ENCODE measurements at places on chromosomes 7 and 10.

DNA sequence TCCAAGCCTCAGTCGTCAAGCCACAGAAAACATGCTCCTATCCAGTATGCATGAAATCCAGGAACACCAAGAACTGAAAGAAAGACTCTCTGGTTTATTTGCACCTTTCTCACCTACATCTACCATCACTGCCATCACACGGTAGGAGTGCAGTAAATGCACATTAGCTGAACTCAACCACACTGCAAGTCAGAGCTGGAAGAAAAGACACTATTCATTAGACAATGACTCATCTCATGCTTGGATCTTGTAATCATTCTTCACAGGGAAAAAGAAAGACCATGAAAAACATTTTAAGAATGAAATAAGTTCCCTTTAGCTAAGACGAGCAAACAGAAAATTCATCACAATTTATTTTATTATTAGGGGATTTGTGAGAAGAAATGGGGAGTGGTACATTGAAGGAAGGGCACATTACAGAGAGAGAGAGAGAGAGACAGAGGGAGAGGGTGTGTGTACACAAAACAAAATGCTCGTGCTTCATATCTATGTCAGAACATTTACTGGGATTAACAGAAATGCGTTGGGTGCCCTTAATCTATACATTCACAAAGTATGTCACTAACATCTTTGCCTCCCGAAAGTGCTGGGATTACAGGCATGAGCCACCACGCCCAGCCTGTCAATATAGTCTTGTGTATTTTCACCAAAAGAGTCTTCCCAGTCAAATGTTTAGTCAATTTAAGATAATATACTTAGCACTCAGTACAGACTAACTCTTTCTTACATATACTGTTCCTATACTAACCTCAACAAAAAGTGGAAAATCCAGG, 324.9 kb downstream of the PARD3 start:
- peak; percentile 74 for DNase-seq

DNA sequence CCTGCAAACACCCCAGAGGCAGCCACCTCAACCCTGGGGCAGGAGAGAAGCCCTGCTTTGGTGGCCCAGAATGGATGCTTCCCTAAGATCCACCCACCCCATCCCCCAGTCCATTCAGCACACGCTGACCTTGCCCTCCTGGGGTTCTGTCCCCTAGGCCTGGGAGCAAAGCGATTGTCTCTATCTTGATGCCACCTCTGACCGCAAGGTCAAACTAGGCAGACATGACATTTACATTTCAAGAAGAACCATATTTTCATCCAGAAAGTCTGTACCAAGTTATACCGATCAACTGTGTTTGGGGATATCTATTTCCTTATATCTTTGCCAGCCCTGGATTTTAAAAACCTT, 23.0 kb downstream of the MAT1A start:
- no peak for DNase-seq

- peak; percentile 5 for DNase-seq
Observed at GRCh38 chr7:38629651-38630510, 1.3 kb downstream of the AMPH start.

DNA sequence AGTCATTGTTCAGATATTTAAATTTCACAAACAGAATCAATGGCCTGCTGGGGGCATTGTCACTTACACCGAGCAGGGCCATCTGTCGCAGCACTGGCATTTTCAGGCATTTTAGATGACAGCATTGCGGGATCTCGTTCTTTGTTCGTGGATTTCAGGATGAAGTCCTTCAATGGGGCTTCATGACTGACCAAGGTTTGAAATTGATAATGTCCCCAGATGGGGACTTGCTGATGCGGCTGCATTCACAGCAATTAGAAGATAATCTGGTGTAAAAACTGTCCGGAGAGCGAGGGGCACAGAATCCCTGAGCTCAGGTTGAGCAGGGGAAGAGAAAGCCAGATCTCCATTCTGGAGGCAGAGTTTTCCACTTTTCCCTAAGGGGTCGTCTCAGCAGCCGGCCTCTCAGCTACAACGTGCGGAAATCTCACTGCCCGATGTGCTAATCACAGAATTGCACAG, 1.9 kb upstream of the C7orf33 start:
- no peak for DNase-seq

GRCh38 chr7:78260826-78261225, 462.3 kb downstream of the PHTF2 start:
- no peak for DNase-seq

DNA sequence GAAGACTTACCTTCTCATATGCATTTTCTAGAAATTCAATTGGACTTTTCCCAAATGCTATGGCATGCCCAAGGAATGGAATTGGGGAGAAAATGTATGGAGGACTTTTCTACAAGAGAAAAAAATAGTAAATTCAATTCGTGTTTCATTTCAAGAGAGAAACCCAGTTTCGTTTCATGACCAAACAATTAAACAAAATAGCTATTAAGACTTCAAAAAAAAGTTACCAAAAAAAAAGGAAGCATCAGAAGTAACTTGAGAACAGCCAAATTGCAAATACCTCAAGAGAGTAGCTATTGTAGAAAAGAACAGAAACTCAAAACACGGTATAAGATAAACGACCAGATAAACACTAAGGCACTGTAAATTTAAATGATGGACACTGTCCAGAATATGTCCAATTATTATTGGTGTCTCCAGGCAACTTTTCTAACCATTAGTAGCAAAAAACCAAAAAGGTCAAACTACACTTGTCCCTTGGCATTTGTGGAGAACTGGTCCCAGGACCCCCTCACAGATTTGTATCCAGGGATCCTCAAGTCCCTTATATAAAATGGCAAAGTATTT, 2.4 kb downstream of the CYP51A1 start:
- DNase-seq: no peak

DNA sequence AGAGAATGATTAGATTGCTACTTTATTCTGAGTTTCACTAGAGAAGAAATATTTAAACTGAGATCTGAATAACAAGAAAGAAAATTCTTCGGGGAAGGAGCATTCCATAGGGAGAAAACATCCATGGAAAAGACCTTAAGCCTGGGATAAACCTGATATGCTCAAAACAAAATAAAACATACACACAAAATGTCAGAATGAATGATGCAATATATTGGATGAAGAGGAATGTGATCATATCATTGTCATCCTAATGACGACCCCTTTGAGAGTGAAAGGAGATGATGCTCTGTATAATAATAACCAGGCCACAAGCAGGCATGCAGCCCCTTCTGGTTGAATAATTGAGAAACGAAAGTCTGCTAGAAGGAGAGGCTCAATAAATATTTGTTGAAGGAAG, 882.4 kb downstream of the NRG3 start:
- no peak for DNase-seq

DNA sequence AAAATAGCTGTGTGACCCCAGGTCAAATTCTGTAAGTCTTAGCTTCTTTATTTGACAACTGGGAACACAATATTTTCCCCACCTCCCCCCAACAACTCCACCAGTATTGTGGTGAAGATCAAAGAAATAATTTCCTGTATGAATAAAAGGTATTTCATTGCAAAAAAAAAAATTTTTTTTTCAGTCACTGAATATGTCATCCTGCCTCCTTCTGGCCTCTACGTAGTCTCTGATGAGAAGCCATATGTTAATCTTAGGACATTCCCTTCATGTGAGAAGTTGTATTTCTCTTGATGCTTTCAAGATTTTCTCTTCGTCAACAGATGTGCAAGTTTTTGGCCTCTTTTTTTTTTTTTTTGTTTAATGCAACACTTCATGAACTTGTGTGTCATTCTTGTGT, 33.0 kb downstream of the ZNF33A start:
- no peak for DNase-seq

GRCh38 chr10:103692436-103692951, 162.9 kb downstream of the SH3PXD2A start:
- DNase-seq: no peak

DNA sequence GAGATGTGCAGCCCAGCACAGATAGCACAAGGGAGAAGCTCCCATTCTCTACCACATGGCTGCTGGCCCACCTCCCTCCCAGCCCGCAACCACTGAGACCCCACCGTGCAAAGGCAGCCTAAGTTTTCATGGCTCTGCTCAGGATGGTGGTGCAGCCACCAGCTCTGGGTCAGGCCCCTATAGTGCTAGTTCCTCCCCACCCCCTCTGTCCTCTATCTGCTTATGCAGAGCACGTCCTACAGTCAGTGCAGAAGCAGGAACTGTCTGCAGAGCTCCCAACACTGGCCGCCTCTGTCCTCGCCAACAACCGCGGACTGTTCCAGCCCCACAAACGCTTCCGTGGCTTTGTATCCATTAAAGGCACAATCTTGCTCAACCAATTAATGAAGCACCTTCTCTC, 278.9 kb downstream of the GRID1 start:
- DNase-seq: no peak

GRCh38 chr10:22433875-22434274, 88.6 kb downstream of the SPAG6 start:
- DNase-seq: peak; percentile 89

- peak; percentile 39 for DNase-seq
Observed at GRCh38 chr7:51430480-51431086, 114.0 kb upstream of the COBL start.

GRCh38 chr10:48460182-48460581, 144.7 kb downstream of the ARHGAP22 start:
- no peak for DNase-seq

DNA sequence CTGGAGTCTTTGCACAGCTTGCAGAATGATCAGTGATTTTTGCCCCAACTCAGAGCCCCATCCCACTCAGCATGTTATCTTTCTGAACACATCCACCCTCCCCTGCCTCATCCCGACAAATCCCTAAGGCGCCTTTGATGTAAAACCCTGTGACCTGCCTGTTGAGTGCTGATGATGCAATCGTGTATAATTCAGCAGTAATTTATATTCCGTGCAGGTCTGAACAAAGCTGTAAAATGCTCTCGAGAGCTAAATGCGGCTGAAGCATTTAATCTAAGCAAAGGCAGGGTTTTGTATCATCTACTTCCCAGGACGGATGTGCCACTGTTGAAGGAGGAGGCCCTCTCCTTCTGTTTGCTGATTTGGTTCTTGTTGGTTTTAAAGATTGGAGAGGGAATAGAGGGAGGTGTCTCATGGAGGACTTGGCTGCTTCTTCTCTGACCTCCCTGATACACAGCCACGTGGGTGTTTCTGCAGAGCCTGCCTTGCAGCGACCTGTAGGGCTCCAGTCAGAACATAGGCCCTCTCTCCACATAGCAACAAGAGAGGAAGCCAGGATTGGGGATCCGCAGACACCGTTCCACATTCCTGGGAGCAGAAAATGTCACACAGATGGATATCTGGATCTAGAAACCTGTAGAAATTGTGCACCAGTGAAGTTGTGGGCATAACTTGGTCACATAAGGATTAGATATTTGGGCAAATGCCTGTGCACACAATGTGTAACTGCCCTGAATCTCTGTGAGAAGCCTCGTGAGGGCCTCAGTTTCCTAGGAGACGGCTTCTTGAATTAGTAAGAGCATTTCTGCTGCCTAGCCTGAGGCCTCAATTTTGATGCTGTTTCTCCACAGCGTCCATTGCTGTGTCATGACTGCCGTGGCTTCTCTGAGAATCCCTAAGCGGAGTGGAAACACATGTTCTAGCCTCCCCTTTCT, 90.2 kb upstream of the AGK start:
- DNase-seq: peak; percentile 12

GRCh38 chr7:122402235-122402634, 97.7 kb upstream of the FEZF1 start:
- DNase-seq: peak; percentile 11

- DNase-seq: peak; percentile 59
Observed at GRCh38 chr10:89981891-89982290, 280.5 kb downstream of the KIF20B start.

GRCh38 chr7:88910516-88910915, 115.0 kb upstream of the TEX47 start:
- DNase-seq: no peak

GRCh38 chr7:28078036-28078901, 102.3 kb downstream of the JAZF1 start:
- peak; percentile 51 for DNase-seq

DNA sequence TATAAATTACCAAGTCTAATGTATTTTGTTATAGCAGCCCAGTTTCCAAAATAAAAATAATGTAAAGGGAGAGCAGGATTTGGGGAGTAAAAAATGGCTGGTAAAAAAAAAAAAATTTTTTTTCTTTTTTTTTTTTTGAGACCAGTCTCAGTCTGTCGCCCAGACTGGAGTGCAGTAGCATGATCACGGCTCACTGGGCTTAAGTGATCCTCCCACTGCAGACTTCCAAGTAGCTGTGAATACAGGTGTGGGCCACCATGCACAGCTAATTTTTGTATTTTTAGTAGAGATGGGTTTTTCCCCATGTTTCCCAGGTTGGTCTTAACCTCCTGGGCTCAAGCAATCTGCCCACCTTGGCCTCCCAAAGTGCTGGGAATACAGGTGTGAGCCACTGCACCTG, 4.8 kb upstream of the LSM8 start:
- no peak for DNase-seq

DNA sequence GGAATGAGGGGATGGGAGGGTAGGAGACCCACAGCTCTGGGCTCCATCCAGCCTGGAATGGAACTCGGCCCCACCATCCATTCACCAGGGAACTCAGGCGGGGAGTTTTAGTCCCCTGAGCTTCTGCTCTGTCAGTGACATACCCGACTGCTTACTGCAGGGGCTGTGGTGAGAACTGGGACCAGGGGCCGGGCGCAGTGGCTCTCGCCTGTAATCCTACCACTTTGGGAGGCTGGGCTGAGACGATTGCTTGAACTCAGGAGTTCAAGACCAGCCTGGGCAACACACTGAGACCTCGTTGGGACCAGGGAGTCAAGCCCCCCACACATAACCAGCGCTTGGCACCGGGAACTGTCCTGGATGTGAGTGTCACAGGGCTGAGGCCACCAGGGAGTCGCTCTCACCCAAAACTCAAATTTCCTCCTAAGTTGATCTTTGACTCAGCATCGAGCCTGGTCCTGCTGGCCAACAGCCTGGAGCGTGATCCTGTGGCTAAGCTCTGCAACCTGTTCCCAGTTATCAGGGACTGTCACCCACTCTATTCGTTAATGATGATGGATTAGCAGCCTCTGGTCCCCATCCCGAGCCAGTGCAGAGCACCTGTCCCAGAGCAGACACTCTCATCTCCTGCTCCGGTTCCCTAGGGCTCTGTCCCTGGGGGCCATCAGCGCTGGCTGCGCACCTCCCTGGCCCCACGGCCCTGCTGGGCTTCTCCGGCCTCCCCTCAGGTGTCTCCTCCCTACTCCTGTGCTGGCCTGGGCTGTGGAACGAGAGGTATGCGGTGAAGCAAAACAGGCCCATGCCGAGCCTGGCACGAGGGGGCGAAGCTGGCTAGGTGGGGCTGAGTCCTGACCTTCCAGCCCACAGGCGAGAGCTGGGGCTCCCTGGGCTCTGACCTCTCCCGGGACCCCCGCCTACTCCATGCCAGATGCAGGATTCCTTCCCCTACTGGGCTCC, 902 bp upstream of the CLDN15 start:
- no peak for DNase-seq

- DNase-seq: no peak
Observed at GRCh38 chr10:106566873-106567272, 597.6 kb downstream of the SORCS1 start.

DNA sequence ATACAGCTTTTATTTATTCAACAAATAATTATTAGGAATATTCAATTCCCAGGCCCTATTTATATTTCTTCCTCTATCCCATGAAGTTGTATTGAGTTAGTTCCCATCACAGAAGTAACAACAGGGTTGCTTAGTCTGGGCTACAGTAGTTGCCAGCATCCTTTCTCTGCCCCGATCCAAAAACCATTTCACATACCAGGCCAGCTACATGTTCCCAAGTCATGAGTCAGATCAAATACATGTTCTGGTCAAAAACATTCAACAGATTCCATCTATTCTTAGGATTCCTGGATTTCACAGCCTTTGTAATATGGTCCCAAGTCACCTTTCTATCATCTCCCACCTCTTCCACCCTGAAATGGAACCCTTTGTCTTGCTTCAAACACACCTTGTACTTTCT, 91.6 kb downstream of the RAB11FIP2 start:
- DNase-seq: no peak
